Caki2 (cell line): ENCODE measurements at places on chromosomes 2 and 18. TPM values are rescaled to one million over a fixed set of nuclear protein-coding genes. Genes with fewer than 3 reads are reported as not detected.

DNA sequence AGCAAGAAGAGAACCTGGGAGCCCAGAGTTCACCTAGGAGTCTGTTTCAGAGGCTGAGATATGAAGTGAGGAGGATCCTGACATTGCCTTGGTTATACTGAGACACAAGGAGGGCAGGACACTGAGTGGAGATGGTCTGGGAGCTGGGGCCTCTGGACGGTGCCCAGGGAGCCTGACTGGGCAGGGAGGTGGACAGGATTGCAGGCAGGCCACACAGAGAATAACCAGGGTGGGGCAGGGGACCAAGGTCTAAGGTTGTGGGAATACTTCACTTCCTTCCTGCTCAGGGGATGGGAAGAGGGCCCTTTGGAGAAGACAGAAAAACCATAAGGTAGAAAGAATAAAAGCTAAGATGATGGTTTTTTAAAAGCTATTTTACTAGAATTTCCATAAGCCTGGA is 18.7 kb downstream of the EDAR start:
- no peak for DNase-seq

DNA sequence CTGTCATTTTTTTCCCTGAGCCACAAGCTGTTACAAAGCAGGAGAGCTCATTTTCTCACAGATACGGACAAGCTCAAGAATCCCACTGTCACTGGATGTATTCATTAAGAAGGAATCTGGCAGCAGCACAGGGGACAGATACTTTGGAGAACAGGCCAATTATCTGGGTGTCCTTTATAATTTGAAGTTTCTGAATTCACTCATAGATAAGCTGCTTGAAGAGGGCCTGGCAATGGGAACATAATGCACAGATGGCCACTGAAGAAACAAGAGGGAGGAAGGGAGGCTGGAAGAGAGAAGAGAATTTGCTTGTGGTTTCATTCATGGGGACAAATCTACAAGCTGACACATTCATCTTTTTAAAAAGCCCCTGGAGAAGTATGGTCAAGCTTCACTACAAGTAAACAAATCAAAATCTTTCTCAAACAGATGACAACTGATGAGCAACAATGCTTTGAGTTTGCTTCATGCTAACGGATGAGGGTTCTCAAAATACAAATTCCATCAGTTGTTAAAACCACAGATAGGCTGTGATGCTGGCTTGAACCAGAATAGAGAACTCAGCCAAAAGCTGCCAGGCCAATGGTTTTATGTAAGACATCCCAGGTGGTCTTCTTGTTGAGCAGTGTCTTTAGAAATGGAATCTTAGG is 11.9 kb downstream of the BCL2 start:
- DNase-seq: no peak

DNA sequence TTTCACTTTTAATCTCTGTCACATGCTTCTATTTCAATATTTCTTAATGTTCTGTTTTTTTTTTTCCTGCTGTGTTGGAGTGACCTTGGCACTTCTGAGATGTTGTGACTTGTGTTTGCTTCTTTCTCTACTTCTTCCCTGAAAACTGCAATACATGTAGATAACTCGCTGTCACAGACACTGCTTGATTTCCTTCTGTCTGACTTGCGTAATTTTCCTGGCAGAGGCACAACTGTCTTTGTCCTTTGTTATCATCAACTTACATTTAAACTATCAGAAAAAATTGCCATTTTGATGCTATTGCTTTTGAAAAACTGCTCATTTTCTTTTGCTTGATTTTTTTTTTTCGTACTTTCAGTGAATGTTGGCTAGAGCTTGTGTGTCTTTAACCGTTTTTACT is 69.0 kb downstream of the BABAM2 start:
- DNase-seq: no peak

GRCh38 chr2:215171796-215172195 is 33.4 kb upstream of the ABCA12 start:
- DNase-seq: no peak

DNA sequence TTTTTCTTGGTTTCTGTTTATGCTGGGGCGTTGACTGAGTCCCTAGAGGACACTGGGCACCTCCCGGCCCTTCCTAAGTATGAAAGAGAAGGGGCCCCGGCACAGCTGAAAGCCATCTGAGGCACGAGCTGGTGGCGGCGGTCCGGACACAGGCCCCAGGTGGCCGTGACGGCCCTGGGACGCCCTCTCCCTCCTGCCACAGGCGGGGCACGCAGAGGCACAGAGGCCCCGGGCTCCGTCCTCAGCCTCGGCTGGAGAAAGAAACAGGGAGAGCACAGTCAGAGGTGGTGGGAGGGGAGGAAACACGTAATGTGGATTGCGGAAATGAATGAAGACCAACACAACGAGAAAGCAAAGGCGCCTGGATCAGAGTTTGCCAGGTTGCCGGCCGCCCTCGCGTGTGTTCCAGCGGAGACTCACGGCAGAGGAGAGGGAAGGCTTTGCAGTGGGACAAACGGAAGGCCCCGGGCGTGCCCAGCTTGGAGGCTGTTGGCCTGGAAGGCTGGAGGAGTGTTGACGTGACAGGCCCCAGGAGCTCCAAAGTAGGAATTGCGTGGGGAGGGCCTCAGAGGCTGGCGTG is 119.1 kb downstream of the PTGR3 start:
- no peak for DNase-seq

- no peak for DNase-seq
Measured at GRCh38 chr18:28331551-28331950, 154.6 kb upstream of the CDH2 start.

DNA sequence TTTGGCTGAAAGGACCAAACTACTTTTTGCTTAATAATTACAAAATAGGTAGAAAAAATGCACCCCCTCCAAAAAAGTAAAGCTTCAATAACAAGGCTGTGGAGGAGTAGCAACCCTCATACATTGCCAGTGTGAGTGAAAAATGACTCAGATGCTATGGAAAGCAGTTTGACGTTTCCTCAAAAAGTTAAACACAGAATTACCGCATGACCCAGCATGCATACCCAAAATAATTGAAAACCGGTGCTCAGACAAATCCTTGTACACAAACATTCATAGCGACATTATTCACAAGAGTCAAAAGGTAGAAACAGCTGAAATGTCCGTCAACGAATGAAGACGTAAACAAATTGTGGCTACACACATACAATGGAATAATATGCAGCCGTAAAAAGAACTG is 38.8 kb upstream of the DAPL1 start:
- no peak for DNase-seq

GRCh38 chr2:133345638-133346037 is 222.6 kb downstream of the NCKAP5 start:
- no peak for DNase-seq

IL1RL2 gene
- total RNA-seq: not detected in 2 replicates

DNA sequence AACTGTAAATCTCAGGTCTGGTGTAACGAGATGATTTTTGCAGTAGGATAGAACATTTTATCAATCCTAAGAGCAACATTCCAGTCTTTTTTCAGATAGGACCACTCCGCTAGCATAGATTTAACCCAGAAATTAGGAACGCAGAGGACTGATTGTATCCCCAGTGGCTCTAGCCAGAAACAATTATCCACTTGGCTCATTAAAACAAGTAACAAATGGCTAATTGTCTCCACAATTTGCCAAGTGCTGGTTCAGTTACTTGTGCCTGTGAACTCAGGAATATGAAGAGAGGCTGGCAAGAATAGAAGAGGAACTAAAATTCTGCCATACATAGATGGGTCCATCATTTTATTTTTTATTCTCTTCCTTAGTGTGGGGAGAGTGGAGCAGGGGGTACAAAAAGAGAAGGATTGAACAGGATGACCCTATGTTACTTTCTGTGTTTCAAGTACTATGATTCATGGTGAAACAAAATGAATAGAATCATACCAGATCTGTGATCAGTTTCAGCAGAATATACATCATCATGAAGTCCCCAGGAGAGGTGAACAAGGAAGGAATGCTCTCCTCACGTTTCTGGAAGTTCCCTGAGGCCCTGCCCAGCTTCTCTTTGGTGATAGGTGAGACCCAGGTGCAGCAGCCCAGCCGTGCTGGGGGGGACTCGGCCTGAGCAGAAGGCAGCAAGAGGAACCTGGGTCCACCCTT is 121.6 kb downstream of the ARL4C start:
- DNase-seq: no peak

TUBA3E gene
- total RNA-seq: not detected in 2 replicates

FTCDNL1 gene
- 13.7 and 26.6 TPM in 2 replicates for total RNA-seq
